Hematopoietic multipotent progenitor cell treated with erythropoietin and hydrocortisone succinate and interleukin-3 and kit ligand, for 6 days (in vitro differentiated cells): ENCODE measurements at places on chromosomes 1 and 21.

DNA sequence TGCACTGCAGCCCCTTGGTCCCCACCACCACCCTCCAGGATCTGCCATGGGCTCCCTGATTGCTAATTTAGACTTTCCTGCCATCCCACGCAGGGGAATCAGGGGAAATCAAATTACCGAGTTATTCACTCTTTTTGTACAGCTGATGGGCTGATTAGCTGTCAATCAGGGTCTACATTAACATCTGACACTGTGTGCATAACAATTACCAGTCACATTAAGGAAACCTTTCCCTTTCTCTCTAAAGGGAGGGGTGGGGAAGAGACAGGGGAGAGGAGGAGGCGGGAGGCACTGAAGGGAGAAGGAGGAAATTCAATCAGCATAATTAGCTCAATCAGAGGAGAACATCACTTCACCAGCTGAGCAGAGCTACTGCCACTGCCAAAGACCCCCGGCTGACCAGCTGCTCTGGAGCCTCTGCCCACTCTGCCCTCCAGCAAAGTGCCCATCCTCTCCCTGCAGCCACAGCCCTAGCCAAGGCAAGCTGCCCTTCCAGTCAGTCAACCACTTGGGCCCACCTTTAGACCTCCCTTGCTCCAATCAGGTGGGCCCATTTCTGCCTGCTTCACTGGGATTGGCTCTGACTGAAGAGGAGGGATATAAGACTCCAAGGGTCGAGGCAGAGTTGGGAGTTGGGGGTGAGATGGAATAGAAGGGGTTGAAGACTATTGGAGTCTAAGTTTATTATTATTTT, 199.3 kb upstream of the ZC3H12A start:
- peak; percentile 7 for DNase-seq

GRCh38 chr1:36448530-36449056, 1.7 kb downstream of the OSCP1 start:
- peak; percentile 74 for DNase-seq

GRCh38 chr1:214603819-214604252, 841 bp downstream of the CENPF start:
- DNase-seq = peak; percentile 47

- no peak for DNase-seq
Measured at GRCh38 chr1:40932006-40932405, 47.5 kb upstream of the CTPS1 start.

DNA sequence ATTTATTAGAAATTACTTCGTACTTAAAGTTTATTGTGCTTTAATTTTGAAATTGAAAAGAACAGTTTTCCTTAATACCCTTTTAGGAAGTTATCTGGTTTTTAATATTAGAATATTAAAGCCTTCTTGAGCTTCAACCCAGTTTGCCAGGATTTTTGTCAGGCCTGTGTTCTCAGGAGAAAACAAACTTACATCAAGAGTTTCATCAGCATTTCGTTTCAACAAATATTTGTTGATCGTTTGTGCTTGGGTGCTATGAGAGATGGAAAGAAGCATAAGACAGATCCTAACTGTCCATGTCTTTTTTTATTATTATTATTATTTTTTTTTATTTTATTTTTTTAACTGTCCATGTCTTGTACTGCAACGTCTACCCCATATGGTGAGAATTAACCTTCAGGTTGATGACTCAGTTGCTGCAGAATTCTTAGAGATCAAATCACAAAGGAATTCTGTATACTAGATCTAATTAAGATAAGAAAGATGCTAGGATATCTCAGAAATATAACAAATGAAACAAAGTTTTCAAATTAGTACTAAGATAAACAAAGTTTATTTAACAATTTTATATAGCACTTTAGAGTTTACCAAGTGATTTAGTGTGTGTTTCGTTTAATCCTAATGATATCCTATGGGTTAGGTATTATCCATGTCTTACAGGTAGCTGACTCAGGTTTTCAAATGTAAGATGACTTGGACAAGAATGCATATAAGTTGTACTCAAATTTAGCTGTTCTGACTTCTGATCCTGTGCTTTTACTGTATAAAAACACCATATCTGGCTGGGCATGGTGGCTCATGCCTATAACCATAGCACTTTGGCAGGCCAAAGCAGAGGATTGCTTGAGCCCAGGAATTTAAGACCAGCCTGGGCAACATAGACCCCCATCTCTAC, 14.3 kb downstream of the FBXO28 start:
- no peak for DNase-seq

DNA sequence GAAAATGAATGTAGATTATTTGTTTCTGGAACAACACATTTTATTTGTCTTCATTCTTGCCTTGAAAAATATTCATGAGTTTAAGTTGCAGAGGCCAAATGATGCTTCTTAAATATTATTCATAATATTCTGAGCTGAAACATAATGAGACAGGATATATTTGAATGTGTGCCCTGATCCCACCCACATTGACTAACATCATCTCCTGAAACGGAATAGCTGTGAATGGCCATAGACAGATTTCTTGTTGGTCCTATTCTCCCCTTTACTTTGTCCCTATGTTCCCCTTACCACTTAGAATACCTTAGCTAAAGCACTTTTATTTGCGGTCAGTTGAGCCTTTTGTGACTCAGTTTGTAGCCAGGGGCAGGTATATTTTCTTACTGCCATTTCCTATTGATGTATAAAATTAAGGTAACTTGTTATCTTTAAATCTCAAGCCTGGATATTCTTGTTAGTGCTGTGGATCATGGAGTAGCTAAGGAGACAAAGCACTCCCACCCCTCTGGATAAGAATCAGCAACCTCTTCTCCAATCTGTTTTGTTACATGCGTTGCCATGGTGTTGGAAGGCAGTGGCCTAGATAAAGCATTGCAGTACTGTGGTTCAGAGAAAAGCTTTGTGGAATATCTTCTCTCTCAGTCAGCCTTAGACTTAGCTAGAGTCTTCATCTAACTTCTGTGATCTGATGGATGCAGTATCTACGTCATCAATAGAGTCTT, 478.5 kb upstream of the DEPDC1 start:
- no peak for DNase-seq

- peak; percentile 33 for DNase-seq
Measured at GRCh38 chr1:36217670-36218069, 6.6 kb upstream of the THRAP3 start.
